Dorsolateral prefrontal cortex (tissue), 122 donors: ENCODE measurements at places on chromosomes 16 and 17.

DNA sequence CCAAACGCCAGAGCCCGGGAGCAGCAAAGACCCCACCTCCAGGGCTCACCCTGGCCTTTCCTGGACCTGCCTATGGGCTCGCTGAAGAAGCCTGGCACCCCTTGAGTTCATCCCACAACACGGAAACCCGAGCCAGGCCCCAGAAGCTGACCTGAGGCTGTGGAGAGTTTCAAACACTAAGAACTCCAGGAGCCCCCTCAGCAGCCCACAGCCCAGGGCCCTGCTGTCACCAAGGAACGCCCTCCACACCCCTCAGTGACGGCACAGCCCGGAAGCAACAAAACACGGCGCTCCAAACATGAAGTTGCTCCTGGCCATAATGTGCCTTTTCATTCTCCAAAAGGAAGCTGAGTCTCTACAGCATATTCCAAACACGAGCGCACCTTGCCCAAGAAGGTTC, 9.2 kb downstream of the SLC38A10 start:
- no peak for DNase-seq

DNA sequence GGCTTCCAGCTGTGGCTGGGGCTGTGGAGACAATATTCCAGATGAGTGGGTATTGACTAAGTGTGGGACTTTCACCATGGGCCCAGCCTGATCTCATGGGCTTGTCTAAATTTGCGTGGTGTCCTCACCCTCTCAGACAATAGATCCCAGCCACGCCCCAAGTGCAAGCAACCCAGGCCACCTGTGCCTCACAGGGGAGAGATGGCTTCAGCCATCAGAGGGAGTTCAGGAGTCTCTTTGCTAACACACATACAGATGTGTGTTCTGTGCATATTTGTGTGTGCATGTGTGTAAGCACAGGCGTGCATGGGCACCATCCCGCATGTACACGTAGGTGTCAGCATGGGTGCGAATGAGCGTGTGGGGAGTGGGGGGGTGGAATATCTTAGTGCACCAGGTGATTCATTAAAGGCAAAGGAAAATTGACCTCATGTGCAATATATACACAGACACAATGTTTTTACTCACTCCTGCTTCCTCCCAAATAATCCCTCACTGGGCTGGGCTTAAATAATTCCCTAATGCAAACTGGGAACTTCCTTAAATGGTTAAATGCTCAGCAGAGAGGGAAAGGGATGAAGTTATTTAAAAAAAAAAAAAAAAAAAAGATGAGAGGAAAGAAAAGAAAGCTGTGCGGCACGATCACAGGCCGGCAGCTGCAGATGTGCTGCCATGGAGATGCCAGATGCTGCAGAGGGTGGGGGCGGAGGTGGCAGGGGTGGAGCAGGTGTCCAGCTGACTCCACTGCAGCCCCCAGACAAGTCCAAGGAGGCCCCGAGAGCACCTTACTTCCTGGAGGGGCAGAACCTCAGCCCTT, 24.0 kb upstream of the CDC42EP4 start:
- no peak for DNase-seq

DNA sequence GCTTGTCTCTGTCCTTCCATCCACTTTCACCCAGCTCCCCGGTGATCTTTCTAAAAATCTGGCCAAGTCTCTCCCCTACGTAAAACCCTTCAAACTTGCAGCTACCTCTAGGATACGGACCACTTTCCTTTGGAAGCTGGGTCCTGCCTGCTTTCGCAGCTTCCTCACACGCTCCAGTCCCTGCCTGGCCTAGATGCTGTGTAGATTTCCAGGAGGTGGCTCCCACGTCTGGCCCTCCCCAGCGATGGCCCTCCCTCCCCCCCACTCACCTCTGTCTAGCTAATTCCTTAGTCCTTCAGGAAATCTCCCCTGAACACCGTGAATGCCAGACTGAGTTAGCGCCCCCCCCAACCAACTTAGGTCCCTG, 579 bp upstream of the LRRC59 start:
- DNase-seq: no peak

- no peak for DNase-seq
Observed at GRCh38 chr16:63712725-63713124, 1409.1 kb downstream of the CDH11 start.
